Stimulated activated CD4-positive, alpha-beta T cell treated with anti-CD3 and anti-CD28 coated beads, Interleukin-12 subunit alpha, Interleukin-12 subunit beta, amount 100 ng/mL, for 24 hours (primary cell): ENCODE measurements at places on chromosomes 4 and X.

GRCh38 chr4:56132835-56133234, 184.1 kb downstream of the CEP135 start:
- no peak for DNase-seq

- no peak for DNase-seq
Observed at GRCh38 chr4:7828793-7829301, 110.8 kb downstream of the AFAP1 start.

DNA sequence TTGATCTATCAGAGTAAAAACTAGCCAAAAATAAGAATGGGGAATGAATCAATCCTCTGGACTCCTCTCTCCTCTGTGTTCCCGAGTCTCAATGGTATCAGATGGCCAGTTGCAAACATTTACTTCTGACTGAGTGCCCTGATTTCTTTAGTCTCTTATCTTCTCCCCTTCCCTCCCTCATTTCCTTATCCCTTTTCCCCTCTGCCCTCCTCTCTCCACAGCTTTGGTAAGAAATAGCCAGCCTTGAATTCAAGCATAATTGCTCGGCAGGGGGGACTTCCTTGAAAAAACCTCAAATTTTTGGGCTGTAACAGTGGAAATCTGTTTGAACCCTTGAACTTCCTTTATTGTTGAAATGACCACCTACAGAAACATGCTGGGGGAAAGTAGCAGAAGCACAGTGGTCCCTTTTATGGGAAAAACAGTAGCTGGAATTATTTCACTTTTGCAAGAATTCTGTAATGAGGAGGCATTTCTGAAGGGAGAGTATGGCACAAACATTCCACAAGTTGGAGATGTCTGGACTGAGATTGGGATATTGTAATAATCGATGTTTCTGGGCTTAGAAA, 40.3 kb downstream of the NHS start:
- DNase-seq, result no peak

GRCh38 chr4:7632971-7633370, 198.2 kb upstream of the PSAPL1 start:
- DNase-seq, result no peak

- no peak for DNase-seq
Observed at GRCh38 chrX:867966-868647, 237.5 kb downstream of the SHOX start.

DNA sequence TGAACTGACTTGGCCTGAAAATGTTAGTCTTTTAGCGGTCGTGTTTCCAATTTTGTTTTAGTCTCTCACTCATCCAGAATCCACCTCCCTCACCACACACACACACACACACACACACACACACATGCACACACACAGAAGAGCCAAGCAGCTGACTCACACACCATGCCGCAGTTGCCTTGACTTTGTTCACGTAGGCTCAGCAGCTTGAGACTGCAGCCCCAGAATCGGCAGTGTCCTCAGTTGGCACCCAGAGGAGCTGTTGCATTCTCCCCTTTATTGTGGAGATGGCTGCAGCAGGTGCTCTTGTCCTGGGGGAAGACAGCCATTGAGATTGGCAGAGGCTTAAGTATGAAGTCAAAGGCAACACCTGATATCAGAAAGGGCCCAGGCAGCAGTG, 20.9 kb upstream of the XPNPEP2 start:
- DNase-seq, result no peak

GRCh38 chr4:16133406-16133805, 49.6 kb upstream of the PROM1 start:
- no peak for DNase-seq

GRCh38 chrX:57227691-57228090, 58.8 kb upstream of the FAAH2 start:
- DNase-seq, result no peak

DNA sequence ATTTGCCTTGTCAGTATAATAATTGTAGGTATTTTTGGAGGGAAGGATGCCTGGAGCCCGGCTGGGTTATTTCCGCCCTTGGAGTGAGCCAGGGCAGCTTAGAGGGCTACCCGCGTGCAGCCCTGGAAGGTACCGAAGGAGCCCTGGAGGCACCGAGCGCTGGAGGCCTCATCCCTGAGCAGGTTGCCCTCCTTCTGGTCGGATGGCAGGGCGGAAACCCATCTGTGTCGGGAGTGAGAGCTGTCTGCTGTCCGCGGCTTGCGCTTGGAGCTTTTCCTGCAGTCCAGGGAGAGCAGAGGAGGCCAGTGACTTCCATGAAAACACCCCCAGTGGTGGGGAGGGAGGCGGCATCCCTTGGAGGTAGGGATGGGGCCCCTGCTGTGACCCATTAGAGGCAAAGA, 122.1 kb downstream of the TBL1X start:
- no peak for DNase-seq

- DNase-seq, result no peak
Observed at GRCh38 chr4:74667438-74667837, 126.9 kb downstream of the BTC start.

DNA sequence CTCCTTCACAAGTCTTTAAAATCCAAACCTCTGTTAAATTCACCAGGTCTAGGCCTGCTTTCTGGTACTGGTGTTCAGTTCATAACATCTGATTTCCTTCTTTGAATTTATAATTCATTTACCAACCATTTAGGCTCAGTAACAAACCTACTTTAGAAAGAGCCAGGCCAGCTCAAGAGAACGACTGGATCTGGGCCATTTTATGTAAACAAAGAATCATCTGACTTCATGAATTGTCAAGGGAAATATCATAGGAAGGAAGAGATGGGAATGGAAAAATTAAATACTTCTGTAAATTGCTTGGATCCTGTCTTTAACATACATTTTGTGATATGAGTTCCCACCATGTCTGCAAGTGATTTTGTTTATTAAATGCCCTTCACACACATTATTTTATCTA, 36.5 kb downstream of the DCHS2 start:
- no peak for DNase-seq

DNA sequence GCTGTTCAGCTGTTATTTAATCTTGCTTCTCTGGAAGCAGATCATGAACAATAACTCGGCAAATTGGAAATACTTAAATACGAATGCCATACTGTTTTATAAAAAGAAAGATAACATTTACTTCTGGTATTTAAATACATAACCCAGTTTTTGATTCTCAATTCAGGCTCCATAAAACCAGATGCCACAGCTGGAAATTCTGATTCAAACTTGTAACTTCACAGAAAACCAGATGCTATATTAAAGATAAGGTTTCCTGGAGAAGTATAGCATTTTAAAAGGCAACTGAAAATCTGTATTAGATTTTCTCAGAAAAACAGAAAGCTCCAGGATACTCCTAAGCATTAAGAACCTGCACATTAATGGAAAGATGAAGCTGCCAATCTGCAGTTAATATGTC, 40.2 kb downstream of the STX18 start:
- no peak for DNase-seq

DNA sequence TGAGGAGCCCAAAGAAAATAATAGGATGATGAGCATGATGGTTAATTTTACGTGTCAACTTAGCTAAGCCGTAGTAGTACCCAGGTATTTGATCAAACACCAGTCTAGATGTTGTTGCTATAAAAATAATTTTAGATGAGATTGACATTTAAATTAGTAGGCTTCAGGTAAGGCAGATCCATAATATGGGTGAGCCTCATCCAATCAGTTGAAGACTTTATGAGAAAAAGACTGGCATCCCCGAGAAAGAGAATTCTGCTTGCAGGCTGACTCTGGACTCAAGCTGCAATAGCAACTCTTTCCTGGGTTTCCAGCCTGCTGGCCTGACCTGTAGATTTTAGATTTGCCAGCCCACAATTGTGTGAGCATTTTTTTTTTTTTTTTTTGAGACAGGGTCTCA, 192.8 kb upstream of the LNX1 start:
- DNase-seq, result no peak

GRCh38 chrX:109635146-109635545, 10.2 kb upstream of the KCNE5 start:
- DNase-seq, result no peak

- no peak for DNase-seq
Observed at GRCh38 chr4:105399532-105400161, 74.2 kb downstream of the PPA2 start.

GRCh38 chr4:19999276-19999675, 252.4 kb upstream of the SLIT2 start:
- DNase-seq, result no peak

GRCh38 chr4:162234595-162234994, 70.8 kb upstream of the FSTL5 start:
- DNase-seq, result no peak

- DNase-seq, result no peak
Observed at GRCh38 chr4:53943345-53944085, 120.9 kb downstream of the CHIC2 start.
